ENCODE measurements at places on chromosomes 12 and 14.

DNA sequence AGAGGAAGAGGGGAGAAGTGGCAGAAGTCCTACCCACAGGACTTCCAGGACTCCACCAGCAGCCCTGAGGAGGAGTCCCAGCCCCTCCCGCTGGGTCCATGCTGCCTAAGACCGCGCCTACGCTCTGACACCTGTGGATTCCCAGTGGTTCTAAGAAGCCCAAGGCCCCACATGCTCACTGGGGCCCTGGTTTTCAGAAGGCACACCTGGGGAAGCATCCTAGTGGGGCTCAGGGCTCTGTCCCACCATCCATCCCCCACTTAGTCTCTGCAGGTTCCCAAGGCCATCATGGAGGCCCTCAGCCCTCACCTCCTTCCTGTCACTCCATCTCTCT is 32.6 kb downstream of the ACTN1 start:
- no peak for DNase-seq

- no peak for DNase-seq
These were observed 230.5 kb downstream of the ATP23 start for GRCh38 chr12:58171914-58172313.

DNA sequence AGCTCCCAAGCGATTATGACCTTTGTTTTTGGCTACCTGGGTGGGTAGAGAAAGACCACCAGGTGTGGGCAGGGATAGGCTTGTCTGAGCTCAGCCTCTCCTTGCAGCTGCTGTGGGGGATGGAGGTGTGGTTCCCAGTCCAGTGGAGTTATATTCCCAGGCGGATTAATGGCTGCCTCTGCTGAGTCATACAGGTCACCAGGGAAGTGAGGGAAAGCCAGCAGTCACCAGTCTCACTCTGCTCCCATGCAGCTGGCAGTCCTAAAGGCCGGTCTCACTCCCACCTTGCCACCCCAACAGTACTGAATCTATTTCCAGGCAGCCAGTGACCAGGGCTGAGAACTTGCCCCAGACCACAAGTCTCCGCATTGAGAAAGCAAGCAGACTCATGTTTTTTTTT is 399.2 kb downstream of the VRK1 start:
- DNase-seq: no peak

- no peak for DNase-seq
These were observed 172.5 kb upstream of the ARID2 start for GRCh38 chr12:45557016-45557415.

GRCh38 chr14:60183741-60184140 is 18.5 kb upstream of the DHRS7 start:
- no peak for DNase-seq

- no peak for DNase-seq
These were observed 1277.0 kb downstream of the TMEM121 start for GRCh38 chr14:106803379-106803778.

DNA sequence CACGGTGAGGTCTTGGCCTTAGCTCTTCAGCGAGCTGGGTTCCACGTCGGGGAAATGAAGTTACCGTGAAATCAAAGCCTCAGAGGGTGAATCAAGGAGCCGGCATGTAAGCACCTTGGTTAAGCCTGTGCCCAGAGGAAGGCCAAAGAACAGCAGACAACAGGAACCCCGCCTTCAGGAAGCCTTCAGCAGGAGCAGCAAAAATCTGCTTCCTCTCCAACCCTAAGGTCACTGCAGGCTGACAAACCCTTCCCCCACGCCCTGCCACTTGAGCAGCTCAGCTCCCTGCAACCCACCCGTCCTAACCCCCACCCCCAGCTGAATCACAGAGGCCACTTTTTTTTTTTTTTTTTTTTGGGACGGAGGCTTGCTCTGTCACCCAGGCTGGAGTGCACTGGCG is 72.9 kb upstream of the LTA4H start:
- DNase-seq: no peak

GRCh38 chr12:12456637-12457036 is 99.8 kb downstream of the BORCS5 start:
- no peak for DNase-seq

GRCh38 chr12:120662879-120663278 is 22.5 kb downstream of the CABP1 start:
- DNase-seq: no peak

DNA sequence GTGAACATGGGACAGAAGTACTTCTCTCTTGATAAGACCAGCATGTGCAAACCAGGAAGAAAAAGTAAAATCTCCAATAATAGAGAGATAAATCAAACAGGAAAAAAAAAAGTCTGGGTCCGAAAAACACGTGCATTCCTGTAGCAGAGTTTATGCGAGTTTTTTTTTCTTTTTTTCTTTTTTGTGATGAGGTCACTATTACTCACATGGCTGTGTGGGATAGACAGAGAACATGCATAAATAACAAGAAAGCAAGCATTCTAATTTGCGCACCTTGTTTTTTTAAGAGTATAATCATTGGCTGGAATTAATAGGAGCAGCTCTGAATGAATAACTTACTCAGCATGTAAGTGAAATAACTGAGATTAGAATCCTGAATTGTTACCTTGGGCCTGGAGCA is 91.9 kb upstream of the CPM start:
- DNase-seq: no peak

DNA sequence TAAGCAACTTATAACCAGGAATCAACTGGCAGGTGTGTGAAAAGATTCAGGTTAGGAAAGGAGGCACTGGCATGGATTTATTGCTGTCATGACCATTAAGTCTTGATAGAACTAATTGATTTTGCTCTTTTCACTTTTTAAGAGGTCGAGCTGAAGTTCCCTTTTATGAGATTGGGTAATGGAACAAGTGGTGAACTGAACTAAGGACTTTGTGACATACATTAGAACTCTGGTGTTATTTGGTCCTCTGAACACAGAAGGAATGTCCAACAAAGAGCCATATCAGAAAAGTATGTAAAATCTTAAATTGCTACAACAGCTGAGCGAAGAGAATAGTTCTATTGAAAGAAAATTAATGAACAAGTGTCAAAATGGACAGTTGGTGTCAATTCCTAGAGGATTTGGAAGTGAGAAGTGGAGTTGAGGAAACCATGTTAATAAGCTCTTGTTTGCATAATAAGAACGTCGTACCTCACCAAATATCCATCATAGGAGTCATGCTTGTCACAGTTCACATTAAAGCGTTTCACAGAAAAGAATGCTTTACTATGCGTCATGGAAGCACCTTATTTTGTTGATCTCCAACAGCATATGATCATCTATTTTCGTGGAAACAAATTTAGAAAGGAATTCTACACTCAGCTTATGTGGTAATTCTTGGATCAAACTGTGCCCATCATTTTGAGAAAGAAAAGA is 8.4 kb upstream of the MYF6 start:
- DNase-seq: no peak

DNA sequence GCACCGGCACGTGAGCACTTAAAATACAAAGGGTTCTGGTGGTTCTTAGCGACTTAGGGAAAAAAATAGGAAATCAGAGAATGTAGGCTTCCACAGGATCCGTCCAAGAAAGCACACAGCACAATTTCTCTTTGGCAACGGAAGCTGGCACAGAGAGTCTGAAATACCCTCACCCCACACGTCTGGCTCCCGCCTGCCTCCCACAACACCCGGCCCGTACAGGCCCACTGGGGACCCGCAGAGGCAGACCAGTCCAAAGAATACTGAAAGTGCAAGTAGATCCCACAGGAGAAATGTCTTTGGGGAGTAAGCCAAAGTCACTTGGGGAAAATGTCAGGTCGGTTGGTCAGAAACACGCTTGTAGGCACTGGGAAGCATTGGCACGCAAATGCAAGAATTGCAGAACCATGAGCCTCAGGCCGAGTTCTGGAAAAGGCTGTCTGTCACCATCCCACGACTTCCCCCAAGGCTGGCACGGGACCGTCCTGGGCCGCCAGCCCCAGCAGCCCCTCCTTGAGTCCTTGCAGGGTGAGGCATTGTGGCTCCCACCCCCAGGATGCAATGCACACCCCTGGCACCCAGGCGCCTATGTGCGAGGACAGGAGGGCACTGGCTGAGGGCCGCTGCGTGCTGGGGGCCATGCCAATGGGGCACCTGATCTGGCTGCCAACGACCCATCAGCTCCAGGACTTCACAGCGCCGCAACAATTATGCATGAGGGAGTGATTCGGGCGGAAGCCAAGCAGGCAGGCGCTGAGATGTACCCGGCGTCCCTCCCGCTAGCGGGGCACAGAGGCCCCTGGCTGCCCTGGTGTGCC is 29.7 kb downstream of the CHGA start:
- DNase-seq: no peak

- DNase-seq: no peak
These were observed 13.0 kb downstream of the ASPG start for GRCh38 chr14:104098272-104099095.

GRCh38 chr14:99772371-99773283 is 20.6 kb upstream of the EML1 start:
- no peak for DNase-seq

DNA sequence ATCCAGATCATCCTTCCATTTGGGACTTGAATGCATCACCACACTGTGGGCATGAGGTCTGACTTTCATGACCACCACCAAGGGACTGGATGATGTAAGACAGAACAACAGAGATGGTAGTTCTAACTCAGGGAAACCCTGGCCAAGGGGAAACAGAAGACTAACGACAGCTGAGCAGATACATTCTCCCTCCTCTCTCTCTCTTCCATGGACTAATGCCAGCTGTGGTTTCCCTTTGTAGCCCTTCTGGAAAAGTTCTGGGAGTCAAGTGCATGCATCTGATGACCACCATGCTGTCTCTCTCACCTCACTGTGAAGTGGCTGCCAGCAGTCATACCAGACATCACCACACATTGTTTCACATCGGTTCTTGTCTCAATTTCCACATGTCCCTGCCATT is 3.4 kb downstream of the TAS2R30 start:
- DNase-seq: no peak

- no peak for DNase-seq
These were observed 1.6 kb downstream of the ACVR1B start for GRCh38 chr12:51953089-51953488.

- no peak for DNase-seq
These were observed 512.0 kb downstream of the FOXG1 start for GRCh38 chr14:29278301-29279263.

DNA sequence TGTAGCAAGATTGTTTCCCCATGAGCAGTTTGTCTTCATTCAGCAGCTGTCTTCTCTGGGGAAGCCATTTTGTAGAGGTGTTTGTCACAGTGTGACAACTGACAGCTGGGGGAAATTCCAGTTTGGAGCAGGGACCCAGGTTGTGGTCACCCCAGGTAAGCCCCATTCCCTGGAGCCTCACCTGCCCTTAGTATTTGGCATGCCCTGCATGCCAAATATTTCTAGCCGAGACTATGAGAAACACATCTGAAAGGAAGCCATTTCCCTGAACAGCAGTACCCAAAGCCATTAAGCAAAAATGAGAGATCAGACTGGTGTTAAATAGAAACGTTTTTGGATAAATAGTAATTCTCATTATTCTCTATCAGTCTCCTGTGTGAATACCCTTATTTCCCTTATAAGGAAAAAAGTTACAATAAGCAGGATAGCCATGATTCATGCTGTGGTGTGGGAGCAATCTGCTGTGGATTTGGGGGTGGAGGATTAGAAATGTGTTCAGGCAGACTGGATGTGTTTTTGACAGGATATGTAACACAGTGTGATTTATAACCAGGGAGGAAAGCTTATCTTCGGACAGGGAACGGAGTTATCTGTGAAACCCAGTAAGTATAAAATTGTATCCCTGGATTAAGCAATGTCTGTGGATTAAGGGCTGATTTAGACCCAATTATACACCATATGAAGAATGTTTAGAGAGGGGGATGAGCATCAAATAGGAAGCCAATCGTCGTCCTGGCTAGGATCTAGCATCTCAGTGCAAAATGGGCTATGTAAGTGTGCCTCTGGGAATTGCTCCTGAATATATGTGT is 68.9 kb downstream of the DAD1 start:
- no peak for DNase-seq

- no peak for DNase-seq
These were observed 70.7 kb downstream of the PPHLN1 start for GRCh38 chr12:42396473-42397259.

DNA sequence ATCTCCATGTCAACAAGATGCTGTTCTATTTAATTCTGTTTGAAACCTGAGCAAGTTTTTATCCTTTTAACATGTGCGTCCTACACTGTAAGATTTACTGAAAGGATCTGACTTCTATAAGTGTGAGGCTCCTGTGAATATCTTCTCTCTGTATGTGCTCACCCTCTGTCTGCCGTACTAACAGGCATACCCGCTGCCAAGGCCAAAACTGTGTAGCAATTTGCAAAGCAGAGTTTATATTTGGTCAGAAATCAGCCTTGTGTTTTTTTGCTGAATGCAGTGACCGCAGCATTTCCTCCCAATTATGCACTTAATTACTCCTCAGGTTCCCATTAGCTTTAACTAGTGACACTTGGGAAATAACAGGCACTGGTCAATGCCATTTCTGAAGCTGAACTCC is 12.3 kb downstream of the CHST11 start:
- DNase-seq: no peak

- DNase-seq: no peak
These were observed 64.5 kb upstream of the DAAM1 start for GRCh38 chr14:59123975-59124374.

DNA sequence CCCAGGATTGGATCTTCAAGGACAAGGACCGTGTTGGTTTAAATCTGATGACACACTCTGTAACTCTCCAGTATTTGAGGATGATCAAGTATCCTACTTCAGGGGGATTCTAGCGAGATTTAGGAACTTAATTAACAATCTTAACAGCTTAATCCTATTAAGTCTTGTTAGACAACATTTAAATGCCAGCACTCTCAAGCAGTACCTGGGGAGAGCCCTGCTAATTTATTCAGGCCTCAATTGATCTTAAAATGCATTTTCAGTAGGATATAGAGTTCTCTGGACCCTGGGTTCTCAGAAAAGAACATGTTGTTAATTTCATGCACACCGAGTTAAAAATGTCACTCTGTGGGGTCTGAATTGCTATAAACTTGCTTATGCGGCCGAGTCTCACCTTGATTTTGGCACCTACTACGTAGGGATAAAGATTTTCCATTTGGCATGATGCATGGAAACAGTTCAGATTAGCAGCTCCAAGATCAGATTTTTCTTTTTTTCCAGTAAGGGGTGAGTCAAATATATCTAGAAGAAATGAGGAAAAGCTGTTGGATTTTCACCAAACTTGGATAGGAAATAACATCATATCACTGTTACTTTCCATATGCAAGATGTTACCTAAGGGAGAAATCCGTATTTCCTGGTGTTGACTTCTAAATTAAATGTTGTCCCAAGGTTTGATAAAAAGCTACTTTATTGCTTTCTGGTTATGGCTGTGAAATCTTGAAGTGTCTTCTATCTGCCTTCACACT is 76.1 kb downstream of the SLC24A4 start:
- no peak for DNase-seq

GRCh38 chr12:32322354-32322753 is 77.0 kb upstream of the FGD4 start:
- no peak for DNase-seq

Measured in activated T-helper 1 cell treated with anti-CD3 and anti-CD28 coated beads, Interleukin-2, amount 50 U/mL, for 16 hours (primary cell).